Omental fat pad (tissue), 4 donors: ENCODE measurements at places on chromosomes 7 and 10.

DNA sequence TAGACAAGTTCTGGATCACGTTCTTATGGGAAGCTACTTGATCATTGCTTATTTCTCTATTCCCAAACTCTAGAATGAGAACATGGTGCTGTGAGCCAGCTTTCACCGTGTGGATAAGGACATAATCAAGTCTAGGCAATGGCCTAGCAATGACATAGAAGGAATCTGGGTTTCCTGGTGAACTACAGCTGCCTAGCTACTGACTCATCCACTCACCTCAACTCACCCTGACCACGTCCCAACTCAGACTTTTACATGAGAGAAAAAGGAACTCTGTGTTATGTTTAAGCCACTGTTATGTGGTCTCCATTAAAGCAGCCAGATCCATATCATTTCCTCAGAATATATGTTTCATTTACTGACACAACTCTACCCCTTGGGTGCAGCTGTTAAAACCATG, 18.8 kb upstream of the MET start:
- DNase-seq: no peak

DNA sequence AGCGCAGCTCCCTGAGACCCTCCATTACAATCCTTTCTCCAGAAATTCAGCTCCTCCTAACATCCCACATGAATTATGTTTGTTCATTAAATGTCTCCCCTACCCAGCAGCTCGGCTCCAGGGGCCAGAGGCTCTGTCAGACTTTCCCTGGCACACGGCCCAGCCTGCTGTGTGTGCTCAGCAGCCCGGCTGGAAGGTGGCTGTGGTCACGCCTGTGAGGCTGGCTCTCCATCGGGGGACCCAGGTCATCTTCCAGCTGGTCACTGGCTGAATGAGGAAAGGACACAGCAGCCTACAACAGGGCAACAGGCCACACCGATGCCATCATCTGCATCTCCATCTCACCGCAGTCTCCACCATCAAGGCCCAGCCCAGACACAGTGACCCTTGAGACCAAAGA, 219.8 kb downstream of the MAD1L1 start:
- DNase-seq: no peak

- DNase-seq: no peak
Measured at GRCh38 chr7:144720149-144720548, 115.7 kb downstream of the TPK1 start.

DNA sequence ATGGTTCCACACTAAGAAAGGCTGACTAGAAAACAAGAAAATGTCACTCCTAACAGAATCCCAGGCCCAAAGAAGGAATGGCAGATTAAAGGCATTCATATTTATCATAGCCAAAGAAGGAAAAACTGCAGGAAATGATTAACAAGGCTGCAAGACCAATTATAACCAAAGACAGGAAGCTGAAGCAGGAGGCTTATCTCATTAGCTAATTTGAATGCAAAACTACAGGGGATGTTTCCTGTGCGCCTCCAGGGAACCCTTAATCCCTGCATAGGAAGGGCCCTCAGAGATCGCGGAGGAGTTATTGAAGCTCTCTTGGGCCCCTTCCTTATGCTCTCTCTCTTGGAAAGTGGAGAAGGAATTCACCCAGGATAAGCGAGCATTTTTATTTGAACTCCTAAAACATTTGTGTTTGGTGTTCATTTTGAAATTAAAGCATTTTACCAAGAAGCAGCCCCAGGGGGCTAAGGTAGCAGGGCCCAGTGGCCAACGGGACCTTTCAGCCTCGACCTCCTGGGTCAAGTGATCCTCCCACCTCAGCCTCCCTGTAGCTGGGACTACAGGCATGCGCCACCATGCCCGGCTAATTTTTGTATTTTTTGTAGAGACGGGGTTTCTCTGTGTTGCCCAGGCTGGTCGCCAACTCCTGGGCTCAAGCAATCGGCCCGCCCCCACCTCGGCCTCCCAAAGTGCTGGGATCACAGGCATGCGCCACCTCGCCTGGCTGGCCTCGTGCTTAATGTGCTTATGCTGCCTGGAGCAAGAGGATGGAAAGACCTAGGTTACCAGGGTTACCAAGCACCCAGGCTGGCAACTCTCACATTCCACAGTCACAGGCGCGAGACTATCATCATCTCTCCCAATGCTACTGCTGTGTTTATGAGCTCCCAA, 24.1 kb upstream of the PROSER2 start:
- no peak for DNase-seq

GRCh38 chr7:8360564-8361153, 72.8 kb upstream of the NXPH1 start:
- no peak for DNase-seq

GRCh38 chr7:39085189-39085588, 107.5 kb downstream of the POU6F2 start:
- DNase-seq: no peak

- no peak for DNase-seq
Measured at GRCh38 chr7:112161253-112162141, 44.7 kb downstream of the DOCK4 start.

DNA sequence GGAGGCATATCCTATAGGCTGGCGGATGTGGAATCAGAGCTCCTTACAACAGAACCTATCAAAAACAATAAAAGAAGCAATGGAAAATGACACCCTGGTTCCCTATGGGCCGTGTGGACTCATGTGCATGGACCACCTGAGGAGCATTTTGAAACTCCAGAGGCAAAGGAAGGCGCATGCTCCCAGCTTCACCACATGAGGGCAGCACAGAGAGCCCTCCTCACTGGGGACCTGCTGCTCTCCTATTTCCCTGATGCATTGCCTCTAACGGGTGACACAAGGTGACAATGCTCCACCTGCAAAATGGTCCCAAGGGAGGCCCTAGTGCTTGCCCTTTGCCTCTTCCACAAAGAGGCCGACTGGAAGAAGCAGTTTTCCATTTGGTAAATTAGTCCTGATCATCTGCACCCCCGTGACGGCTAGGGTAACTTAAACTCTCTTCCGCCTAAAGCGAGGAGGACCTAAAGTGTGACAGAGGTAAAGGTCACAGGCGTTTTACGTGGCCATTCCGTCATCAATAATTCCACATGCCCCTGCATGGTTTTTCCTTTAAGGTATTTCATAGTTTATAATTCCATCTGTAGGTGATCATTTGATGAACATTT, 67.7 kb downstream of the GPAM start:
- no peak for DNase-seq

GRCh38 chr7:121761399-121761798, 111.6 kb upstream of the PTPRZ1 start:
- no peak for DNase-seq
